ENCODE measurements at places on chromosomes 11 and 22. TPM values are rescaled to one million over a fixed set of nuclear protein-coding genes. Genes with fewer than 3 reads are reported as not detected.

LRRC56 gene
- 1.7 TPM for polyA plus RNA-seq

IGLL1 gene
- polyA plus RNA-seq: not detected

PKDREJ gene
- polyA plus RNA-seq: 0.11 TPM

CCDC188 gene
- polyA plus RNA-seq: 0.65 TPM

ANKK1 gene
- 0.88 TPM for polyA plus RNA-seq

HBD gene
- not detected for polyA plus RNA-seq

GRIA4 gene
- polyA plus RNA-seq: not detected

MS4A6A gene
- polyA plus RNA-seq: 7.4 TPM

SYT7 gene
- 1.3 TPM for polyA plus RNA-seq

KCNJ11 gene
- polyA plus RNA-seq: 0.71 TPM

DEFB131B gene
- not detected for polyA plus RNA-seq
